ENCODE measurements at places on chromosomes 12 and 14. TPM values are rescaled to one million over a fixed set of nuclear protein-coding genes. Genes with fewer than 3 reads are reported as not detected.

APPL2 gene
- 26.4 TPM for total RNA-seq

PTGDR gene
- 3.8 TPM for total RNA-seq

LIN7A gene
- total RNA-seq, result 0.75 TPM

ENDOU gene
- not detected for total RNA-seq

ZCRB1 gene
- total RNA-seq, result 60.8 TPM
